Midbrain (tissue), 1 donor: ENCODE measurements at places on chromosomes 12 and 14.

GRCh38 chr14:45253754-45254310 is 830 bp upstream of the MIS18BP1 start:
- no peak for DNase-seq

DNA sequence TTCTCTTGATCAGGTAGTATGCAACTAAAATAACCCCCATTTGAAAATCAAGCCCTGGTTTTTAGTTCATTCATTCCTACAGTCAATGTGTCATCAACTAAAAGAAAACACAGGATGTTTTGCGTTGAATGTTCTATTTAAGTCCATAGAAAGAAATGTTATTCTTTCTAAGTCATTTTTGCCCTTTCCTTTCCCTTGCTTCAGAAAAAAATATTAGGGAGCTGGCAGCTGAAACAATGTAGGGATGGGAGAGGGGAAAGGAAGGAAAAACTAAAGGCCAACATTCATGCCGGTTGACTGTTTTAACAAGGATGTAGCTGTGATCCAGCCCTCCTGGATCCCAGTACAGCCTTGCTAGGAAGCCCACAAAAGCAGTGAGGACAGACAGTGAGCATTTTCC is 155.1 kb downstream of the BTG1 start:
- DNase-seq, result no peak

DNA sequence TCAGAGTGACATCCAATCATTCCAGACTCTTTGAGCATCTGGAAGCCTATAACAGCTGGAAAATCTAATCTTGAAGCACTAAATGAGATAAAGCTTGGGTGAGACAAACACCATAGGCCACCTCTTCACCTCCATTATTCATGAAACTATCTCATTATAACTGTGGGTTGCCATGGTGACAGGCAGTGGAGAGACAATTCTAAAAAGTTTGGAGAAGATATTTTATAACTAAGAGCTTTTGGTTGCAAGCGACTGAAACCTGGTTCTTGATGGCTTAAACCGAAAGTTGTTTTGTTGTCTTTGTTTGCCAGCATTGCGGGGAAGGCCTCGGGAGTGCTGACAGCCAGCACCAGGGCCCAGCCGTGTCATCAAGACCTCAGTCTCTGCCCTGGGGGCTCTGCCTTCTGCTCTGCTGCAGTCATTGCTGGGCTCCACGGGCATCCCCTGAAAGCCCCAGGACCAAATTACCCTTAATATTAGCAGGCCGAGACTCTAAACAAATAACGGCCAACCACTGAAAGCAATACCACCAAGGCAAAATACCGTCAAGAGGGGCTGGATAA is 353.6 kb upstream of the SFSWAP start:
- no peak for DNase-seq

DNA sequence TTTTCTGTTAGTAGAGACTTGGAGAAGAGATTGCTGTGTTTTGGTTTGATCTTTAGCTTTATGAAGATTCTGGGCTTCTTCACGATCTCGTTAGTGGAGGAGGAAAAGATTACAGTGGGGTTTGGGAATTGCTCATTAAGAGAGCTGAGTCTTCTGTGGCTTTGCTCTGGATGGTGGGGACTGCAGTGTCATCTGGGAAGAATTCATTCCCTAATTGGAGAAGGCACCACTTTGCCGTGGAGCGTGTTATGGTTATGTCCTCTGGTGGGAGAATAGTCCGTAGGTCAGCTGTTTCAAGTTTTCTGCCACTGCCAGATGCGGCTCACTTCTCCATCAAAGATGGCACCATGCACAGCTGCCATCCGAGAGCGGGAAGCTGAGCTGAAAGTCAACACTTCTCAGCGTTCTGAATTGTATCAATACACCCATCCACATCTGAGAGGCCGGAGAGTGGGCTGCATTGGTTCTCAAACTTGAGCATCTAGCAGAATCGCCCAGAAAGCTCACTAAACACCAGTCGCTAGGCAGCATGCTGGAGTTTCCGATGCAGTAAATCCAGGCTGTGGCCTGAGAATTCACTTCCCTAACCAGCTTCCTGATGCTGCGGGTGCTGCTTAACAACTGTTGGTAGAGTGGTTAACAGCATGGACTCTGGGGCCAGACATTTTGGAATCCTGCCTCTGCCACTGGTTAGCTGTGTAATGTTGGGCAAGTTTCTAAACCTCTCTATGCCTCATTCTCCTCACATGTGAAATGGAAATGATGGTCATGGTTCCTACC is 117.8 kb downstream of the PLXNC1 start:
- no peak for DNase-seq

GRCh38 chr12:108069651-108070165 is 59.4 kb upstream of the WSCD2 start:
- no peak for DNase-seq

- no peak for DNase-seq
Observed at GRCh38 chr12:124868252-124869058, 4.8 kb upstream of the SCARB1 start.
